ENCODE measurements at places on chromosomes 5 and 9.

- peak; percentile 3 for DNase-seq
Measured at GRCh38 chr5:61575103-61575502, 243.0 kb downstream of the ZSWIM6 start.

GRCh38 chr9:33265211-33265865 is 489 bp downstream of the CHMP5 start:
- no peak for DNase-seq

DNA sequence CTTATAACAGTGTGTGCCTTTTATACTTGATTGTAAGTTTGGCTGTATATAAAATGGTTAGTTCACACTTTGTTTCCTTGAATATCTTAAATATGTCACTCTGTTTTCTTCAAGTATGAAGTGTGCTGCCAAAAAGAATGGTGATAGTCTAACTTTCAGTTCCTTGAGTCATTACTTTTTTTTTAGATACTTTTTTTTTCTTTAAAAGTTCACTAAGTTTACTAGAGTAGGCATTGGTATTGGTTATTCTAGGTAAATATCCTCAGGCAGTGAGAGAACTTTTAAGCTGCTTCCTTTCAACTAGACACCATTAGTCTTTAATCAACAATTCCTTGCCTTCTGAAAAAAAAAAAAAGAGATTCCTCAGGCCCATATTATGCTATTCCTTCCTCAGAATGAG is 41.9 kb downstream of the SPEF2 start:
- no peak for DNase-seq

DNA sequence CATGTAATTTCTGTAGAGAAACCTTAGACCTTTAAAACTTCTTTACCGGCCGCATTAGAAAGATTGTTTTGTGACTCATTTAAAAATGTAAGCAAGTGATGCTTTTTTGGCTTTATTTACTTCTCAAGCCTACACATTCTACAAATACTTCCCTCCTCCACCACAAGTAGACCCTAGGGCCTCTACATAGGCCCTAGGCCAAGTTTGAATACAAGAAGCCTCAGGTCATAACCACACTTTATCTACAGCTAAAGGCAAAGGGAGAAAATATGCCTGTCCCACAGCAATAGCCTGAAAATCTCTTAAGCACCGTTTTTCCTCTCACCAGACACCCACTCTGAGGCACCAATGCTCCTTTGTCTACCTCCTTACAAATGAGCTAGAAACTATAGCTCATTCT is 53.9 kb downstream of the CSNK1A1 start:
- DNase-seq, result no peak

GRCh38 chr5:139103762-139104161 is 94.4 kb downstream of the SIL1 start:
- no peak for DNase-seq

DNA sequence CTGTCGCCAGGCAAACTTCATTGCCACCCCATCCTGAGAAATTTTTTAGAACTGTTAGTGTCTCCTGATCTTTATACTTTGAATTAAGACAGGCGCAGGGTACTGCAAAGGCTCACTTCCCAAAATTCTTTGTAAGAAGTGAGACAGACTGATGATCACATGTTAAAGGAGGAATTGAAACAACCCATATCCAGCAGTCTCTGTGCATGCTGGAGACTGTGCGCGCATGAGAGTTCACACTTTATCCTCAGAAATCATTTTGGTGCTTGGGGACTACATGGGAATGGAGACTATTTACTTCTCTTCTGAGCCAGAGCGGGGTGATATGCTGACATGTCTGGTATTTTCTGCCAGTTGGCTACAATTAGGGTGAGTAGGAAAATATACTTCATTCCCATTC is 91.2 kb downstream of the ZNF474 start:
- no peak for DNase-seq

DNA sequence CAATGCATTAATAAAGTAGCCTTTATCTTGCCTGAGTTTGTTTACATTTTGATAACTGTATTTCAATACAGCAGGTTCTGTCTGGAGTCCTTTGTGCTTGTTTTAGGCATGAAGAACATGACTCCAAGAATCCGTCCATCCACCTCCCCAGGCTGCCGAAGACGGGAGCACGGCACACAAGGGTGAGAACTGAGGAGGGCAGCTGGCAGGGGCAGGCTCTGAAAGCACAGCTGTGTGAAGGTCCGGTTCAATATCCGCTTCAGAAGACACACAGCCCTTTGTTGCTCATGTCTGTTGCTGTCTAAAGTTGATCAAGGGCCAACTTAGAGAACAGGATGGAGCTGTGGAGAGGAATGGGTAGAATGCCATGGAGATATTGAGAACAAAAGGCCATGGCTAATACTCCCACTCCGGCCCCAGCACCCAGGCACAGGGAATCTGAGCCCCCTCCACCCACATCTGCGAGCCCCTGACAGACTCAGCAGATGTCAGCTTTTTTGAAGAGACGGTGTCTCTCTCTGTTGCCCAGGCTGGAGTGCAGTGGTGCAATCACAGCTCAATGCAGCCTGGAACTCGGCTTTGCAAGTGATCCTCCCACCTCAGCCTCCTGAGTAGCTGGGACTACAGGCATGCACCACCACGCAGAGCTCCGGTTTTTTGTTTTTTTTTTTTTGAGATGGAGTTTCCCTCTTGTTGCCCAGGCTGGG is 58.5 kb upstream of the GNE start:
- DNase-seq, result no peak

DNA sequence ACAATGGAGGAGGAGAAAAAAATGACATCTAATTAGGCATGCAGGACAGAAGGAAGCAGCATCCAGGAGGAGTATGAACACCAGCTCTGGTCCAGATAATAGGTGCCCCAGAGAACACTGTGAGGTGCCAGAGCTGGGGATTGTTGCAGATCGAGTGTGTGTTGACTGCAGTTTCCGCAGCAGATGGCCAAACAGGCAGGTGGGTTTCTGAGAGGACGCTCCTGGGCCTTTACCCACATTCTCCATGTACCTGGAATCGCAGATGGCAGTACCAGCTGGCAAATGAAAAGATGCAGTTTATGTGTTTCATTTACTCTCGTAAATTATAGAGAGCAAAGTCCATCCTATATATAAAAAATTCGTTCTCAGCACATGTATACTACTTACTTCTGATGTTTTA is 182.2 kb upstream of the ISL1 start:
- DNase-seq, result peak; percentile 94

GRCh38 chr5:120252839-120253238 is 211.3 kb upstream of the PRR16 start:
- DNase-seq, result no peak

- no peak for DNase-seq
Measured at GRCh38 chr5:106757672-106758071, 913.1 kb downstream of the EFNA5 start.

GRCh38 chr5:113336975-113337374 is 97.8 kb downstream of the TSSK1B start:
- DNase-seq, result no peak

GRCh38 chr5:84673785-84674184 is 289.1 kb upstream of the EDIL3 start:
- DNase-seq, result no peak

- no peak for DNase-seq
Measured at GRCh38 chr9:85704744-85705143, 37.0 kb downstream of the AGTPBP1 start.

Measured in NCI-H2171 (cell line).